Activated gamma-delta T cell treated with Interleukin-2 at 50 U/mL for 16 hours (primary cell): ENCODE measurements at places on chromosomes 11 and 22.

GRCh38 chr11:34308913-34309585 lies 48.8 kb downstream of the ABTB2 start:
- no peak for DNase-seq

DNA sequence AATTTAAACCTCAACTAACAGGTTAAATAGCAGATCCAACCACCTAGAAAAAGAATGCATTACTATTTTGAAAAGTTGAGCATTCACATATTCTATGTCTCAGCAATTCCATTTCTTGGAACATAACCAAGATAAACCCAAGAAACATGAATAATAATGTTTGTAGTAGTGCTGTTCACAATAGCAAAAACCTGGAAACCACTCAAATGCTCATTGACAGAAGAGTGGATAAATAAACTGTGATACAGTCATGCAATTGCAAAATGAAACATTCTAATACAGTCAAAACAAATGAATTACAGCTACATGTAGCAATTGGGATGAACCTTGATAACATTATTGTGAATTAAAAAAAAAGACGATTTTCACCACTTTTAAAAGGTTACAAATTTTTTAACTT lies 162.8 kb upstream of the TMEM45B start:
- no peak for DNase-seq

- no peak for DNase-seq
Observed at GRCh38 chr11:13338427-13339069, 61.0 kb downstream of the BMAL1 start.

- peak; percentile 51 for DNase-seq
Observed at GRCh38 chr22:23243006-23243573, 62.8 kb downstream of the BCR start.

DNA sequence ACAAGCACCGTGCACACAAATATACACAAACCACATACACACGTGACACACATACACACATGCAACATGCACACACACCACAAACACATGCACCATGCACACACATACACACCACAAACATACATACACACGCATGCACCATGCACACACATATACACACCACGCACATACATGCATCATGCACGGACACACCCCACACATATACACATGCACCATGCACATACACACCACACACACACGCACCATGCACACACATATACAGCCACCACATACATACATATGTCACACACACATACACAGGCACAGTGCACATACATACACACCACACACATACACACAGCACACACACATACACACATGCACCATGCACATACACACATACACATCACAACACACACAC lies 12.7 kb upstream of the B4GALNT4 start:
- no peak for DNase-seq

DNA sequence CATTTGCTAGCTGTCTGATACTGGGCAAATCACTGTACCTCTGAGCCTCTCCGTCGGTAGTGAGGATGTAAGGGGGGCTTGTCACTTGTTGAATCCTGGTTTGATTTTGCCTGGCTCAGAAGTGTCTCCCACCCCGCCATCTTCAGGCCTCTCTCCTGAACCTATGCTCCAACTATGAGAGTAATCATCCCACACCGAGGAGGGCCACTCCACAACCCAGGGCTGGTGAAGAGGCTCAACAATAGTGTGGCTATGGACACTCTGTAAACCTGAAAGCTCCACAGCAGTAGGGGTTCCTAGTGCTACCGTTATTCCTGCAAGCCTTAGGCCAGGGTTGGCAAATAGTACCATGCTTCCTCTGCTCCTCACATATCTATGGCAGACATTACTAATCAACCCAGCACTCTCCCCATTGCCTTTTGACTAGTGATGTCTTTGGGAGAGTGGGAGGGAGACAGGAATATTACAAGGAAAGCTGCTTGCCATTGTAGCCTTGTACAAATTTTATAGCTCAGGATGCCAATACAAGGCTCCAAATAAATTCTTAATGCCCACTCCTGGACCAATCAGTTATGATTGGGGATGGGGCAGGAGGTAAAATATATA lies 134.0 kb upstream of the TEAD1 start:
- no peak for DNase-seq
